ENCODE measurements at places on chromosomes 7 and 10.

DNA sequence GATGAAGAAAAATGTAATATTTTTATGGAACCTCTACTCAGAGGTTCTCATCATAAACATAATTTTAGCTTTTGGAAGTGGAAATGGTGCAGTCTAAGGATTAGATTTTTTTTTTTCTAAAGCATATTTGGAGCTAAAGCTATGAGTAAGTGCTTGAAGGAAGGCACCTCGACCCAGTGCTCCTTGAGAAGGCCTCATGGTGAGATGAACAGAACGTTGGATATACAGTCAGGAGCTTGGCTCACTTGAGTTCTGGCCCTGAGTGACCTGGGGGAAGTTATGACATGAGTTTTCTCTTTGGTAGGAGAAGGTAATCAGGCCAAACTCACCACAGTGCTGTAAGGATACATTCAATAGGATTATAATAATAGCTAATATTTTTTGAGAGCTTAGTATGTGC, 163.3 kb downstream of the JCAD start:
- DNase-seq: no peak

GRCh38 chr10:74189999-74190421, 39.0 kb downstream of the ADK start:
- DNase-seq: peak; percentile 13

DNA sequence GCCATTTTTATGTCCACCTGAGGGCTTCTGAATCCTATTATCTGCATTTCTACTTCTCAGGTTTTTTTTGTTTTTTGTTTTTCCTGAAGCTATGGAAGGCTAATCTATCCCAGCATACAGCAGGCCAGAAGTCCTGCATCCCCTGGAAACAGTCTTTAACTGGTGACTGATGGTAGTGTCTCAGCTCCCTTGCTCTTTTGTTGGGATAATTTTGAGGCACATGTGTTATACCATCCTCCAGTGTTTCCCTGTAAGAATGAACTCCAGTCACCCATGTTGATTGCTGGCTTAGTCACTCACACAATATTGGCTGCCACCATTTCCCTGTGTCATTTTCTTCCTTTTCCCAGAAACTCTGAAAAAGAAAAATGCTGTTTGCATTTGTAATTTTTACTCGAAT, 1094.0 kb upstream of the LRRN3 start:
- DNase-seq: no peak

- DNase-seq: no peak
These were observed 93.4 kb upstream of the ZNF479 start for GRCh38 chr7:57225666-57226065.

GRCh38 chr7:146129296-146129695, 12.7 kb downstream of the CNTNAP2 start:
- DNase-seq: no peak

DNA sequence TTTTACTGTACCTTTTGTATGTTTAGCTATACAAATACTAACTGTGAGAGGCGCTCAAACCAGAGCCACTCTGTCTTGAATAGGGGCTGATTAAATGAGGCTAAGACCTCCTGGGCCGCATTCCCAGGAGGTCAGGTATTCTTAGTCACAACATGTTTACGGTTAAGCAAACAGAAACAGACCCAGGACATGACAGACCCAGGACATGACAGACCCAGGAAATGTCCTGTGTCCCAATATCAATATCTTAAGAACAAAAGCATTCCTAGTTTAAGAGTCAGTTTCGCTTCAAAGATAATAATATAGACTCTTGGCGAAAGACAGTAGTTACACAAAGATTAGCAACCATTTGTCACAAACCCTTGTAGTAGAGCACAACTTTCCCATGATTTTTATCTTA, 304.5 kb downstream of the CCSER2 start:
- DNase-seq: no peak

GRCh38 chr7:113550966-113551365, 367.8 kb downstream of the PPP1R3A start:
- DNase-seq: no peak

DNA sequence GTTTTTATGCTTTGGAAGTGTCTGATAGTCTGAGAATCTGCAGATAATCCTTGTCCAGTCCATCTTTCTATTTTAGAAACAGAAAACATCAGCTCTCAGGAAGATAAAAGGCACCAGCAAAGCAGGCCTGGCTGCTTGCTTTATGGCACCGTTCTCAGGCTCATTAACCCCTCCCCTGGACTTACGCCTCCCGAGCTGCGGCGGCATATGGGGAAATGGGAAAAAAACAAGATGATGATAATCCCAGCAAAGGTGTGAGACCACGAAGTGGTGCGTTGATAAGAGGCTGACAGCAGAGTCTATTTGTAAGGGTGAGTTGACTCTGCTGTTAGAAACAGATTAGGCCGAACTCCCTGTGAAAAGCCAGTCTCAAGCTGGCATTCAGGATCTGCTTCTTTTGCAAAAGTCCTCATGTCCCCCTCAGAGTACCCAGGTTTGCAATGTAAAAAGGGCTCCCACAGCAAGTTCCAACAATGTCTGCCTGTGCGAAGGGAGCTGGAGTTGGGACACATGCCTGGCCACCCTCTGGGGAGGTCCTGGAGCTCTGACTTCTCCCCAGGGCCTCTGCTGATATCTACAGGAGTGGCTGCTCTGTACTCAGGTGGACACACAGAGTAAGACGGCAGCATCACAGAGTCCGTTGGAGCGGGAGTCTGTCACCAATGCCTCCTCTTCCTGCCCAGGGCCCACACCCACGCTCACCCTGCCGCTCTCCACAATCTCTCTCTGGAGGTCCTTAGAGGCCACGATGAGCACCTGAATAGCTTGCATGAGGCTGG, 54.3 kb downstream of the SPDYE5 start:
- DNase-seq: no peak

- DNase-seq: no peak
These were observed 1.1 kb downstream of the ZSWIM8 start for GRCh38 chr10:73786512-73786885.

DNA sequence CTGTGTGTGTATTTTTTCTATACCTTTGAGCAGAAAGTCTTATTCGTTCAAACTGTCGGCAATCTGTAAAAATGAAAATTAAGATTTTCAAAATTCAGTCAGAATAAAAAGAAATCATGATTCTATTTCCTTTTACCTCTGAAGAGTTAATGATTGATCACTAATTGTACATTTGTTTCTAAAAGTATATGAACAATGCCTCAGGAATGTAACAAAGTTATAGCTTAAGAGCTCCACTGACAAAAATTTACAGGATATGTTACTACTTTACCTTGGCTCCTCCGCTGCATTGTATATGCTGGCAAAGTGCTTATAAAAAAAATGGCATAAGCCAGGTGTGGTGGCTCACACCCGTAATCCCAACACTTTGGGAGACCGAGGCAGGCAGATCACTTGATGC, 225.7 kb downstream of the VTI1A start:
- no peak for DNase-seq

DNA sequence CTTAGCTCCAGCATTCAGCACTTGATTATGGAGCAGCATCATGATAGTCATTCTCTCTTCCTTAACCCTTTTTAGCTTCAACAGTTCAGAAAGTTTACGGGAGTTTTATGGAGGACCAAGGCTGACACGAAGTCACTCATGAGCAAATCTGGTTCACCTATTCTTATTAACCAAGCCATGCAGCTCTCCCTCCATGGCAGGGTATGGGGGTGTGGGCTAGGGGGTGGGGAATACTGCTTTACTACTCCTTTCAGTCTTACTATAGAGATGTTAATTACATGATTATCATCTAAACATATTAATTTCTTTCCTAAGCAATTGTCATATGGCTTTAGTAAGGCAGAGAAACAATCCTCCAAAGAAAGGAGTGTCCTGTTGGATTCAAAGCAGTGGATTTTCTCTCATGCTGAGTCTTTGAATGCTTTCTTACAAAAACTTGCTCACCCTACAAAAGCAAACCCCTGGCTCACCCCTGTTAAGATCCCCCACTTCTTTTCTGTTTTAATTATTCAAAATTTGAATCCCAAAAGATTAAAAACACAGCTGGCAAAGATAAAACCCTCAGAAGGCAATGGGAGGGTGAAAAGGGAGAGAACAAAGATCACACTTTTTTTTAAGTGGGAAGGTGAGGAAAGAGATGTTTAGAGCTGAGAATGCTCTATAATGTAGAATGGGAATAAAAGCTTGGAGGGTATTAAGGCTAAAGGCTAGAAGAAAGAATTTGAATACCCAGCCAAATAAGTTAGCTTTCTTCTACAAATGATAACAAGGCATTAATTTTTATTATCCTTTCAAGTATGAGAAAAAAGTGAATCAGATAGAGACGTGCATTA, 46.4 kb upstream of the SEMA3E start:
- DNase-seq: no peak
